ENCODE measurements at places on chromosomes 12 and 14. TPM values are rescaled to one million over a fixed set of nuclear protein-coding genes. Genes with fewer than 3 reads are reported as not detected.
A peak's percentile ranks its signal among the peaks of the same experiment; 100 is the strongest.

DNA sequence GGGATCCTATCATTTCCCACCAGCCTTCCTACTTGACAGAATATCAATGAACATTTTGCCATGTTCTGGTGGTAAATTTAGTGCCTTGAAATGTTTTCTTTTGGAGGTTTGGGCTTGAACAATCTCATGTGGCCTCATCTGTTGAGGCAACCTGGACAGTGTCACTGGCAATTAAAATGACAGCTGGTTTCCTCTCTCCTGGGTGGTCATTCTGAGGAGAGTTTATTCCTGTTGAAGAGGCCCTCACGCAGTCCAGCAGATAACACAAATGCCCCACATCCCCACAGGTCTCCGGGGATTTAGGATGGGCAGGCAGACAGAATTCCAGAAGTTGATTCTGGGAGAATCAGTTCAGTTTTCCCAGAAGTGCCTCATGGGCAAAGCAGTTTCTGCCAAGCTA is 41.9 kb downstream of the MMAB start:
- H3K36me3 ChIP-seq = no peaks in the 10 kb centered on the region
- H3K4me3 ChIP-seq = no peak overlapping the region
- H3K27me3 ChIP-seq = no peaks in the 10 kb centered on the region

GRCh38 chr14:28813810-28814209 is 47.2 kb downstream of the FOXG1 start:
- H3K27me3 ChIP-seq = no peaks in the 10 kb centered on the region
- no peak overlapping the region for H3K4me3 ChIP-seq
- DNase-seq = no peak
- no peak overlapping the region for H3K27ac ChIP-seq
- H3K4me1 ChIP-seq = no peaks in the 10 kb centered on the region

- DNase-seq = no peak
- H3K4me1 ChIP-seq = peaks cover 36% of the 10 kb centered on the region
- H3K4me3 ChIP-seq = peak overlapping the region; percentile 74
- H3K27me3 ChIP-seq = no peaks in the 10 kb centered on the region
- peak overlapping the region; percentile 73 for H3K27ac ChIP-seq
Observed at GRCh38 chr12:55818886-55819285, 1.0 kb downstream of the ORMDL2 start.

GRCh38 chr12:68451261-68452077 is 119.3 kb upstream of the MDM1 start:
- H3K36me3 ChIP-seq = no peaks in the 10 kb centered on the region
- DNase-seq = peak; percentile 59
- peak overlapping the region; percentile 28 for H3K4me3 ChIP-seq
- H3K27ac ChIP-seq = peak overlapping the region; percentile 48

DBX2 gene
- polyA plus RNA-seq = not detected

DNA sequence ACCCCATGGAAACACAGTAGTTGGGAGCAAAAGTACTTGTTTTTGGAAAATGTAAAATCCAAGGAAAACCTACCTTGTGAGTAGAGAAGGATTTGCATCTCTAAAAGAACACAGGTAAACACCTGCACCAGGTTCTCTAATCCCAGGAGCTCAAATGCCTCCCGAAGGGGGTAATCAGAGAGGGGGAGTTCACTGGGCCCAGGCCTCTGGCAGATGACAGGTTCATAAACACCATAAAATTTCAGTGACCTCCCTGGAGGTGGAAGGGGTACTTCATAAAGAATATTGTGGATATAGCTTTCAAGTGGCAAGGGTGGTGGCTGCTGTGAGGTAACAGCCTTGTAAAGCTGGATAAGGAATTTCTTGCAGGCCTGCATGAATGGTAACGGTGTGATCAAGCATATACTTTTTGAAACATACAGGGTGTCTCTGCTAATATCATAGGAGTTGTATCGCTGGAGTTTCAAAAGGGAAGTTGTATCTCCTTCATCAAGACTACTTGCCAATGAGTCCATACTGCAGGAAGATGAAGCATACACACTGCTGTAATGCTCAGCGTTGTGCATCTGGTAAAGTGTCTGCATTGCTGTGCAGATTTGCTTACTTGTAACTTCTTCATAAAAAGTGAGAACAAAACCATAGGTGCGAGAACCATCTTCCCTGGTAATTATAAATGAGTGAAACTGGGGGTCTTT is 111.3 kb downstream of the DENND5B start:
- no peak overlapping the region for H3K4me3 ChIP-seq
- no peak for DNase-seq
- no peaks in the 10 kb centered on the region for H3K4me1 ChIP-seq
- no peaks in the 10 kb centered on the region for H3K36me3 ChIP-seq

DNA sequence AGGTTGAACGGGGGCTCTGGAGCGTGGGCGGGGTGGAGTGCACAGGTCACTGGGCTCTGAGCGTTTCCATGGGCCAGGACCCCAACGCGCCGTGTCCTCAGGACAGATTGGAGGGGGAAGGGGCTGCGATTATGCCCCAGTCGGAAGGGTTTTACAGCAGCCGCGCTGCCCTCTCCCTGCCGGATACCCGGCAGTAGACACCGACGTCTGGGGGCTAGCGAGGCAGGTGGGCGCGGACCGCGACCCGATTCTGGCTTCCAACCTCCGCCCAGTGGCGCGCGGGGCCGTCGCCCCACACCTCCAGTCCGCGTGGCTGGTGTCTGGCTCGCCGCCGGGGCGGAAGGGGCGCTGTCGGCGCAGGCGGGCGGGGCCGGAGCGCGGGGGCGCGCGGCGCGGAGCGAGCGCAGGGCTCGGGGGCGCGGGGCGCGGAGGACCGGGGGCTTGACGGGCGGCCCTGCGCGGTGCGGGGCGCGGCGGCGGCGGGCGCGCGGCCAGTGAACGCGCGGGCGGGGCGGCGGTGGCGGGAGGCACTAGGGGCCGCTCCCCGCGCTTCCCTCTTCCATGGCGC is 2.4 kb upstream of the KIF26A start:
- H3K36me3 ChIP-seq = no peaks in the 10 kb centered on the region
- H3K27me3 ChIP-seq = no peaks in the 10 kb centered on the region
- H3K4me3 ChIP-seq = no peak overlapping the region
- H3K4me1 ChIP-seq = no peaks in the 10 kb centered on the region
- no peak overlapping the region for H3K27ac ChIP-seq
- no peak for DNase-seq

All from naive thymus-derived CD4-positive, alpha-beta T cell (primary cell).